GM23248 (cell line): ENCODE measurements at places on chromosomes 6 and 20.

DNA sequence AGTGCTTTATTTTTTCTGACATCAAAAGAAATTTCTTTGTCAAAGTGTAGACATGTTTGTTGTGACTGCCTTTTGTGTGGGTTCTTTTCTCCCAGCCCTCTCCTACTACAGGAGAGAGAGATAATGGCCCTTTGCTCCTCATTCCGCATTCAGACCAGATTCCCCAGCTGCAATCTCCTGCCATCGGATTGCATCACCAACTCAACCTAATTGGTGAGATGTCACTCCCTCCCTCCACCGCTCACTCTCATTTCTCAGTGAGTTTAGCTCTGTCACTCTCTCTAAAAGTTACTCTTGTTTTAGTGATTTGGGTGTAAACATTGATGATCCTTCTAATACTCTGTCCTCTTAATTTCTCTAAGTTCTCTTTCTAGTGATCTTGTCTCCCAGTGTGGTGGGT is 22.7 kb downstream of the UTRN start:
- H3K36me3 ChIP-seq, result peaks cover 18% of the 10 kb centered on the region
- H3K27me3 ChIP-seq, result no peaks in the 10 kb centered on the region
- H3K4me1 ChIP-seq, result peaks cover 2% of the 10 kb centered on the region
- no peak for DNase-seq
- H3K4me3 ChIP-seq, result no peak overlapping the region
- H3K27ac ChIP-seq, result no peak overlapping the region

GRCh38 chr6:30156262-30156599 is 4.8 kb downstream of the TRIM10 start:
- no peak overlapping the region for H3K4me3 ChIP-seq
- DNase-seq, result peak; percentile 44
- no peaks in the 10 kb centered on the region for H3K27me3 ChIP-seq
- no peaks in the 10 kb centered on the region for H3K36me3 ChIP-seq
- peaks cover 35% of the 10 kb centered on the region for H3K4me1 ChIP-seq

- peaks cover 47% of the 10 kb centered on the region for H3K4me1 ChIP-seq
- H3K4me3 ChIP-seq, result peak overlapping the region; percentile 41
- peak overlapping the region; percentile 99 for H3K27ac ChIP-seq
- no peaks in the 10 kb centered on the region for H3K36me3 ChIP-seq
These were observed 27.8 kb upstream of the TLDC2 start for GRCh38 chr20:36848078-36848660.

- no peaks in the 10 kb centered on the region for H3K36me3 ChIP-seq
- no peak overlapping the region for H3K27ac ChIP-seq
- no peak overlapping the region for H3K4me3 ChIP-seq
- no peaks in the 10 kb centered on the region for H3K4me1 ChIP-seq
These were observed 136.0 kb upstream of the CNR1 start for GRCh38 chr6:88301888-88302768.

DNA sequence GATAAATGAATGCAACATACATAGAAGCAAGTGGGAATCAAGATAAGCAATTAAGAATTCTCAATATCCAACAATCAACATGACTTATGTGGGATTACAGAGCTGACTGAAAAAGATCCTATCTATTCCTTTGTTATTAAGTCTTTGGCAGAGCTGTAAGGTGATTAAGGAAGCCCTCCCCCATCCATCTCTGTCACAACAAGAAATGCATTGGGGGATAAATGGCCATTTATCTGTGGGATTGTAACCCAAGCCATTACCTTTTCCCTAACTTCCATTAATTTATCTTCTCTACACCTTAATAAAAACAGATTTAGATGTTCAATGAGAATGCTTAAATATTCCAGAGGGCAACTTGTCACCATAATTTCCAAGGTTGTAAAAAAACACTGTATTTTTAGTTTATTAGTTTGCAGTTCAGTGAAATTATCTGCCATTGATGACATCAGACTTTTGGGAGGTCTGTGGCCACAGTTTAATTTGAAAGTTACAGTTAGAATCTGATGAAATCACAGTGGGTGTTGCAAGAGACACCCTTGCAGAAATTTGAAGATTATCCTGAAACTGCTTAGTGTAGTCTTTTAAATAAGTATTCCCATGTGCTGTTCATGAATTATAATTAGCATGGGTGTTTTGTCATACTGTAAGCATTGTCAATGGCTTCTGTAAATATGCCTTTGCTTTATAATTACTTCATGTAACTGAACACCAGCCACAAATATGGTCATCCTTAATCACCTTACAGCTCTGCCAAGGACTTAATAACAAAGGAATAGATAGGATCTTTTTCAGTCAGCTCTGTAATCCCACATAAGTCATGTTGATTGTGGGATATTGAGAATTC is 49.4 kb upstream of the FYN start:
- peaks cover 38% of the 10 kb centered on the region for H3K4me1 ChIP-seq
- no peaks in the 10 kb centered on the region for H3K36me3 ChIP-seq
- DNase-seq, result peak; percentile 80
- no peak overlapping the region for H3K4me3 ChIP-seq
- no peaks in the 10 kb centered on the region for H3K27me3 ChIP-seq

GRCh38 chr6:42996513-42996912 is 12.1 kb downstream of the PPP2R5D start:
- no peak for DNase-seq
- H3K36me3 ChIP-seq, result no peaks in the 10 kb centered on the region; the same call in 1 of the 2 replicates
- no peak overlapping the region for H3K4me3 ChIP-seq
- H3K27me3 ChIP-seq, result no peaks in the 10 kb centered on the region
- 0 out of 2 replicates have a peak, but pooled peaks cover 3% of the 10 kb centered on the region for H3K4me1 ChIP-seq
- H3K27ac ChIP-seq, result no peak overlapping the region

- H3K27ac ChIP-seq, result no peak overlapping the region
- no peak overlapping the region for H3K4me3 ChIP-seq
- H3K27me3 ChIP-seq, result no peaks in the 10 kb centered on the region
- peaks cover 20% of the 10 kb centered on the region for H3K4me1 ChIP-seq
These were observed 208.7 kb upstream of the PREP start for GRCh38 chr6:105611606-105612005.

- H3K27me3 ChIP-seq, result peaks cover 53% of the 10 kb centered on the region
- H3K4me3 ChIP-seq, result no peak overlapping the region
- no peaks in the 10 kb centered on the region for H3K36me3 ChIP-seq
- H3K4me1 ChIP-seq, result no peaks in the 10 kb centered on the region
- DNase-seq, result no peak
These were observed 36.8 kb upstream of the BHLHE23 start for GRCh38 chr20:63043348-63044203.

- H3K4me3 ChIP-seq, result no peak overlapping the region
- peak; percentile 39 for DNase-seq
- no peaks in the 10 kb centered on the region for H3K4me1 ChIP-seq
- peaks cover 46% of the 10 kb centered on the region for H3K27me3 ChIP-seq
These were observed 9.5 kb downstream of the SIRPG start for GRCh38 chr20:1648101-1648500.

- H3K4me1 ChIP-seq, result peaks cover 11% of the 10 kb centered on the region
- no peaks in the 10 kb centered on the region for H3K36me3 ChIP-seq
- DNase-seq, result no peak
- H3K4me3 ChIP-seq, result no peak overlapping the region
- no peak overlapping the region for H3K27ac ChIP-seq
- no peaks in the 10 kb centered on the region for H3K27me3 ChIP-seq
These were observed 71.8 kb downstream of the ALDH8A1 start for GRCh38 chr6:134878136-134878535.

DNA sequence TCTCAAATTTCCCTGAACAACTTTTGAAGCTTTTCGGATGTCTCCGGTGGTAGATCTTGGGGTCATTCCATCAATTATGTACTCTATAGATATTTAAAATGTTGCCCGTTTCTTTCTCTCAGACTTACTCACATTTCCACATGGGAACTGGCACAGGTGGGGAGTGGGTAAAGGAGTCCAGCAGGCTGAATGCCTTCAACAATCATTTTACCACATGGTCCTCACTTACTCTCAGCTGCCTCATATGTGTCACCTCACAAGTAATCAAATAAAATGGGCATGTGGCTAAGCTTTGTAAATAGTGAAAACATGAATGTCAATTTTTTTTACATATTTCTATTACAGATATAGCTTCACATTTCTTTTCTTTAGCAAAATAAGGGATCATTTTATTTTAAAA is 677 bp downstream of the HLA-DQA1 start:
- H3K4me1 ChIP-seq, result no peaks in the 10 kb centered on the region
- H3K27ac ChIP-seq, result no peak overlapping the region
- H3K27me3 ChIP-seq, result no peaks in the 10 kb centered on the region
- DNase-seq, result no peak

DNA sequence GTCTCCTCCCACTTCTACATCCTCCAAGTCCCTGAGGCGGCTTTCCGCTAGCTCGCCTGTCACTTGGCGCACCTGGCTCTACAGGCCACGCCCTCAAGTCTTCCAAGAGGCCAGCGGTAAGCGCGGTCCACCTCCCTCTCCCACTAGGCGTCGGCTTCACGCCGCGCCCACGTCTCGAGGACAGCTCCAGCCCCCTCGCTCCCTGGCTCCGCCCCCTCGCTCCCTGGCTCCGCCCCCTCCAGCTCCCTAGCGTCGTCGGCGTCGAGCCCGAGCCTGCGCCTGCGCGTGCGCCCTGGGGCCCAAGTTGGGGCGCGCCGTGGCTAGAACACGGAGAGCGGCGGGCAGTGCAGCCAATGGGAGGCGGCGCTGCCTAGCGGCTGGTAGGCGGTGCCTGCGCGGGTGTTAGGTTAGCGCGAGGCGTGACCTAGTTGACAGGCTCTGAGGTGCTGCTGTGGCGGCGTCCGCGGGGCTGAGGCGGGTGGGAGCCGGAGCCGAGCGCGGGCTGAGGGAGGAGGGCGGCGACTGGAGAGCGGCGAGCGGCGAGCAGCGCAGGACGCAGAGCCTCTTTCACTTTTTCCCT is at the start of gene MACROD2:
Gene MACROD2 (plus strand): TSS at position 431 of the 580 bp plus-strand sequence.
- H3K27ac ChIP-seq, result no peak within 1 kb of the TSS
- H3K4me1 ChIP-seq, result no peaks in the 10 kb centered on the region
- H3K36me3 ChIP-seq, result no peaks in the 10 kb centered on the region
- H3K4me3 ChIP-seq, result peak within 1 kb of the TSS; percentile 73
- no peaks in the 10 kb centered on the region for H3K27me3 ChIP-seq

GRCh38 chr6:63963769-63964315 is 328.2 kb downstream of the PHF3 start:
- no peak overlapping the region for H3K4me3 ChIP-seq
- H3K36me3 ChIP-seq, result no peaks in the 10 kb centered on the region
- H3K27ac ChIP-seq, result no peak overlapping the region

DNA sequence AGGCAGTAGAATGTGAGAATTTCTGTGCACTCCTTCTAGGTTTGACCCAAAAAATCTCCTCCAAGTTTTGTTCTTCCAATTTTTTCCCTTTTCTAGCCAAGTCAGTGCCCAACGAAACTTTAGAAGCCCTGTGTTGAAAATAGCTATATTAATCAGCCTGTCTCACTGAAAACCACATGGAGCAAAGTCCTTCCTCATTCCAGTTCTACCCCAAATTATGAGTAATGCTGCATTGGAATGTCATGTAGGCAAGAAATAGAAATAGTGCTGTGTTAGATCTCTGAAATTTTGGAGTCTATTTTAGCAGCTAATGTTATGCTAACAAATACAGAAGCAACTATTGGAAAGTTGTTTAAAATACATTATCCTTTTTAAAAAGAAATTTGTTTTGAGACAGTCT is 725.5 kb downstream of the TBC1D32 start:
- H3K27ac ChIP-seq, result no peak overlapping the region
- no peak overlapping the region for H3K4me3 ChIP-seq
- no peaks in the 10 kb centered on the region for H3K36me3 ChIP-seq
- H3K27me3 ChIP-seq, result no peaks in the 10 kb centered on the region
- peak; percentile 9 for DNase-seq

GRCh38 chr6:4806337-4806725 is 30.1 kb downstream of the CDYL start:
- H3K27me3 ChIP-seq, result no peaks in the 10 kb centered on the region
- H3K4me3 ChIP-seq, result no peak overlapping the region
- H3K36me3 ChIP-seq, result no peaks in the 10 kb centered on the region
- no peak overlapping the region for H3K27ac ChIP-seq

GRCh38 chr6:90224196-90224595 is 72.4 kb downstream of the BACH2 start:
- H3K4me3 ChIP-seq, result no peak overlapping the region
- H3K4me1 ChIP-seq, result peaks cover 8% of the 10 kb centered on the region
- H3K27me3 ChIP-seq, result no peaks in the 10 kb centered on the region; the same call in 1 of the 2 replicates
- H3K36me3 ChIP-seq, result no peaks in the 10 kb centered on the region
- H3K27ac ChIP-seq, result no peak overlapping the region

DNA sequence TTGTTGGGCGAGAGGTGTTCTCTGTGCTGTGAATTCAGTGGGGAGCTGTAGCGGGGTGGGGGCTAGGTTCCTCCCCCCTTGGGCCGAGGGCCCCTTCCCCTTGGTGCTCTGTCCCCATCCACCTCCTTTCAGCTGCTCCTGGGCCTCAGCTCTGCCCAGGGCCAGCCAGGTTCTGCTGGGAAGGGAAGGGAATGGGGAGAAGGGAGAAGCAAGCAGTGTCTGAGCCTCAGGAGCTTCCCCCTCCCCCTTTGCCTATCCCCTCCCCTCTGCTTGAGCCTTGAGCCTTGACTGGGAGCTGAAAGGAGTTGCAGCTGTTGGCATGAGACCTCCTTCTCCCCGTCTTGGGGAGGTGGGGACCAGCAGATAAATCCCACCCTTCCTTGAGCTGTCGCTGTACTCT is 576 bp upstream of the RRP36 start:
- H3K27me3 ChIP-seq, result no peaks in the 10 kb centered on the region
- H3K36me3 ChIP-seq, result peaks cover 33% of the 10 kb centered on the region
- H3K4me1 ChIP-seq, result peaks cover 17% of the 10 kb centered on the region
- peak overlapping the region; percentile 68 for H3K27ac ChIP-seq
- no peak for DNase-seq

DNA sequence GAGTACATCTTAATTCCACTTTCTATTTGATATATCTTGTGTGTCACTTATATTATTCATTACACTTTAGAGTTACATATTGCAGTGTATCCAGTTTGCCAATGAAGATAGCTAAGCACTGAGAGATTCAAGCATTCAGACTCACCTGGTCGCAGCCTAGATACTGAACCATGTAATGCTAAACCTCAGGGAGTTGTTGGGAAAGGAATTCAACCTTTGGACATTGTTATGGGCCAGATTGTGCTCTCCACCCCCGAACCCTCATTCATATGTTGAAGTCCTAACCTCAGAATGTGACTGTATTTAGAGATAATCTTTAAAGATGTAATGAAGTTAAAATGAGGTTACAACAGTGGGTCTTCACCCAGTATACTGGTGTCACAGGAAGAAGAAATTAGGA is 13.8 kb upstream of the KIF16B start:
- H3K36me3 ChIP-seq, result no peaks in the 10 kb centered on the region
- no peaks in the 10 kb centered on the region for H3K4me1 ChIP-seq
- no peak overlapping the region for H3K27ac ChIP-seq
- no peak overlapping the region for H3K4me3 ChIP-seq

- H3K4me3 ChIP-seq, result no peak overlapping the region
- H3K4me1 ChIP-seq, result peaks cover 62% of the 10 kb centered on the region
- H3K27me3 ChIP-seq, result no peaks in the 10 kb centered on the region
- DNase-seq, result no peak
- H3K36me3 ChIP-seq, result no peaks in the 10 kb centered on the region
- peak overlapping the region; percentile 5; the same call in 1 of the 2 replicates for H3K27ac ChIP-seq
These were observed 35.2 kb downstream of the RREB1 start for GRCh38 chr6:7142918-7143475.

DNA sequence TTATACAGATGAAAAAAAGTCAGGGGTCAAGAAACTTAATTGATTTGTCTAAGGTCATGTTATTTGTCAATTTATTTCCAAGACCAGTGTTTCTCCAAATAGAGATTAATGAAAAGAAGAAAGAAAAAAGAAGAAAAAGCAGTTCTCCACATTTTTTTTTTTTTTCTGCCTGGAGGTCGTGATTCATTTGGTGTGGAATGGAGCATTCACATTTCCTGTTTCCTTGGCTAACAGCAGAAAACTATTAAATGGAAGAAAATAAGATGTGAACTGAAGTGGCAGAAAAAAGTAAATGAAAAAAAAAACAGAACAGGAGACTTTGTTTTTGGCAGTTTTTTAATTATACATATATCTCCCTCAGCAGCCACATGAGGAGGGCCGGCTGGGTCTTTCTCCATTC is 470.8 kb upstream of the ZNF337 start:
- peak overlapping the region; percentile 52 for H3K4me3 ChIP-seq
- no peaks in the 10 kb centered on the region for H3K27me3 ChIP-seq
- peak; percentile 68 for DNase-seq
- H3K36me3 ChIP-seq, result no peaks in the 10 kb centered on the region
